T-helper 22 cell (primary cell): ENCODE measurements at places on chromosomes 16 and 17.

DNA sequence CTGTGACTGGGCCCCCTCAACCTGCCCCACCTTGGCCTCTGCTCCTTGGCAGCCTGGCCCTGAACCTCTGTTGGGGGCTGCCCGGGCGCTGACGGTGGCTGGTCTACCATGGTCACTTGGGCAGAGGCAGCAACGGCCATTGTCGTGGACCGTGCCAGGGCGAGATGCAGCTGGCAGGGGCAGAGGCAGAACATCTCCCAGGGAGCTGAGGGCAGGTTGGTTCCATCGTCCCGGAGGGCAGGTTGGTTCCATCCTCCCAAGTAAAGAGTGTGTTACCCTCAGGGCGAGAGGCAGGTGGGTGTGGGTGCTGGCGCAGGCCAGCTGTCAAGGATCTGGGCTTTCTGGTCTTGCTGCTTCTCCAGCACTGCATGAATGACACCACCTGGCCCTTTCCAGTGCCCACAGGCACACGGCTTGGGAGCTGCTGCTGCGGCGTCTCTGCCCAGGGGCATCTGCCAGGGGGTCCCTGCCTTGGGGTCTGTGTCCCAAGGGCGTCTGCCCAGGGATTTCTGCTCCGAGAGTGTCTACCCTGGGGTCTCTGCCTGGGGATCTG is 12.0 kb downstream of the ACSF3 start:
- DNase-seq: no peak

GRCh38 chr16:57606847-57607501 is 21.5 kb upstream of the ADGRG1 start:
- DNase-seq: no peak

GRCh38 chr16:65196420-65197075 is 74.7 kb upstream of the CDH11 start:
- DNase-seq: no peak

DNA sequence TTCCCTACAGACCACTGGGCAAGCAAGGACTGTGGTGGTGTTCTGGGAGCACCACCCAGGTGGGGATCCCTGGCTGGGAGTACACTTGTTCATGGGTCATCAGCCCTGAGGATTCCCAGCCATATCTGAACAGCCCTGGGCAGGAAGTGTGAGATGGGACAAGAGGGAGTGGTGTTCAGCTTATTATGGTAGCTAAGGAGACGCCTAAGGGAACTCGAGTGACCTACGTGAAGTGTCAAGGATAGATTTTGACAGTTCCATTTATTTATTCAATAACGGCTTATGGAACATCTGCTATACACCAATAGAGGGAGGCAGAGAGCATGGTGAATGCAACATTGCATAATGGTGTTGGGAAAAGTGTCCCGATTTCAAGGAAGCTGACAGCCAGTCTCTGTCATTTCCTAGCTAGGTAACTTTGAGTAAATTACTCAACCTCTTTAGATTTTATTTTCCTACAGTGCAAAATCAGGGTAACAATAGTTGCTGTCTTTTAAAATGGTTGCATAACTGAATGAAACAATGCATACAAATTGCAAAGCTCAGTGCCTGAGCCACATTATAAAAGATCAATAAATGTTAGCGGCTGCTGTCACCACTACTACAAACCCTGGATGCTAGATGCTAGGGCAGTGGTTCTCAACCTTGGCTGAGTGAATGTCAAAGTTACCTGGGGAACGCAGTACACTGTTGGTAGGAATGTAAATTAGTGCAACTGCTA is 534.1 kb downstream of the GRIN2A start:
- no peak for DNase-seq

GRCh38 chr17:292016-292415 is 60.6 kb downstream of the RPH3AL start:
- no peak for DNase-seq

- DNase-seq: no peak
These were observed 54.8 kb downstream of the PIMREG start for GRCh38 chr17:6498901-6499540.

DNA sequence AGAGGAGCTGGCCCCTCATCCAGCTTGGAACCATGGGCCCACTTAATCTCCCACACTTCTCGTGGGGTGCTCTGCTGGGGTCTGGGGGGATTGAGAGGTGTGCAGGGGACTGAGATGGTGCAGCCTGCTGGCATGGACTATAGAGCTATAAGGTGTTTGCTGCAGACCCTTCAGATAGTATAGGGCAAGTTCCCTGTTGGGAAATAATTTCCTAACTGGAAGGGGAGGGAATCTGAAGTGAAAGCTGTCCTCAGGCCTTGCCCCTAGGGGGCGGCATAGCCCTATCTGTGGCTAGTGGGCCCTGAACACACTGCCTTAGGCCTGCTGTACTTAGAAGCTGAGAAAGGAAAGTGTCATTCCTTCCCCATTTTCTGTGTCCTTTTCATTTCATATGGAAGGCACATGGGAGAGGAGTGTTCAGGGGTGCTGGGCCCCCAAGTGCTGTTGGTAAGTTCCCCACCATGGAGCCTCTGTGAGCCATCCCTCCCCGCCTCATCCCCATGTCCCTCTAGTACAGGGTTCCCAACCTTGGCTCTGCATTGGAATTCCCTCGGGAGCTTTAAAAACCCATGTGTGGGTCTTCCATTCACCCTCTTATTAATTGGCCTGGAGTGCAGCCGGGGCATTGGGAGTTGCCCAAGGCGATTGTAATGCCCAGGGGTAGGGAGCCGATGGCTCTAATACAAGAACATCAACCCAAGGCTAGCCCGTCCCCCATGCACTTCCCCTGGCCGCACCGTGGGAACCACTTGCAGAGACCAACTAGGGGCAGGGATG is 19.7 kb downstream of the GOSR2 start:
- DNase-seq: no peak

GRCh38 chr16:56506941-56507340 is 12.9 kb downstream of the BBS2 start:
- DNase-seq: no peak

DNA sequence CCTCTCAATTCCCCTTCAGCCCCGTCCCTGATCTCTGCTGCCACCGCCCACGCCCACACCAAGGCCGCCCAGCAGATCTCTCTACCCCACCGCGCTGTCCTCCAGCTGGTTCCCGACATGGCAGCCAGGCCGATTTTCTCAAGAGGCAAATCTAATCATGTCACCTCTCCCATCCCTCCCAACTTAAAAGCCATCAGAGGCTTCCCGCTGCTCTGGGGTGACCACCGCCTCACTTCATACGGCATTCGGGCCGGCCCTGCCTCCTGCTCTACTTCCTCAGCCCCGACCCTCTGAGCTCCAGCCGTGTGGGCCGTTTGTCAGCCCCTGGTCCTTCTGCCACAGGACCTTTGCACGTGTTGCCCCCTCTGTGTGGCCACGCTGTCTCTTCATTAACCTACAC is 63.2 kb downstream of the RPH3AL start:
- DNase-seq: no peak

DNA sequence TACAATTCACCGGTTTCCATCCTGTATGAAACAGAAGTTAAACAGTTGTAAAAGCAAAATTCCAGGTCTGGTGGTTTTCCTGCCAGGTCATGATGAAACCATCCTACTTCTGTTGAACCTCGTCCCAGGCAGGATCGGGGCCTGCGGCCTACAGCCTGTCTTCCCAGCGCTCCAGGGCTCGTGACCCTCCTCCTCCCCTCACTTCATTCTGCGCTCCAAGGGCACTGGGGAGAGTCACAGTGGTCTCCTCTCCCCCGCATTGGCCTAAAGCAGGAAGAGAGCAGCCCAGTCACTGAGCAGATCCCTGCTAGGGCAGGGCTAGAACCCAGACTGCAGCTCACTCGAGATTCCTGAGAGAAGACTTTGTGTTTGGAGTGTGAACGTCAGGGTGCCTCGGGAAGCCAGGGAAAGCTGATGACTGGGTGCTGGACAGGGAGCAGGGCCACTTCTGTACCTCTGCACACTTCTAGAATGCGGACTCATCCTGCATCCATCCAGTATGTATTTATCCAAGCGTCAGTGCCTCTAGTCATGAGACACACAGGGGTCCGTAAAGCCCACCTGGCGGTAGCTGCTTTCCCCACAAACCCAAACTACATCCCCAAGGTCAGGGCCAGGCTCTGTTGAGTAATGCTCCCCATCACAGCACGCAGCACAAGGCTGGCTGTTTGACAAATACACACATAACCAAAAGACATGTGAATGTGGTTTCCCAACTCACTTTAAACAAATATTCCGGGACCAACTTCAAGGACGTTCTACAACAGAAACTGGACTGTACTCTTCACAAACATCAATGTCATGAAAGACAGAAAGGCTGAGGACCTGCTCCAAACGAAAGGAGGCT is 1.7 kb upstream of the ITGAE start:
- no peak for DNase-seq
